ENCODE measurements at places on chromosomes 6 and 20.

GRCh38 chr20:32841174-32841573, 17.5 kb upstream of the EFCAB8 start:
- no peak for DNase-seq

GRCh38 chr6:82980086-82980485, 85.6 kb downstream of the UBE3D start:
- peak; percentile 34 for DNase-seq

GRCh38 chr20:6467562-6467961, 299.9 kb upstream of the BMP2 start:
- no peak for DNase-seq

DNA sequence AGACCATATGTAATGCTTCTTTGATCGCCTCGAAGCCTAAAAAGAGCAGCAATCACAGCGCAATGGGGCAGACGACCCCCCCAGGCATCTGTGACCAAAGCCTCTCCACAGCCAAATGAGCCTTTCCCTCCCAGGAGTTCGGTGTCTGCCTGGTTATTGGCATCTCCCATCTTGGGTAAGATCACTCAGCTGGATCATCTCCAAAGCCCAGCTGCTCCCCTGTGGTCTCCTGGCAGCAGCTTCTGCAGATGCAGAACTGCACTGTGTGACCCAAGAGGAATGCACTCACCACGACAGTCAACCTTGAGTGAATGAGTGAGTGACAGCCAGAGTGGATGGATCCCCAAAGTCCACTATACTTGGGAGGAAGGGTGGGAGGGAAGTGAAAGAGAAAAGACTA, 44.8 kb upstream of the IYD start:
- no peak for DNase-seq

DNA sequence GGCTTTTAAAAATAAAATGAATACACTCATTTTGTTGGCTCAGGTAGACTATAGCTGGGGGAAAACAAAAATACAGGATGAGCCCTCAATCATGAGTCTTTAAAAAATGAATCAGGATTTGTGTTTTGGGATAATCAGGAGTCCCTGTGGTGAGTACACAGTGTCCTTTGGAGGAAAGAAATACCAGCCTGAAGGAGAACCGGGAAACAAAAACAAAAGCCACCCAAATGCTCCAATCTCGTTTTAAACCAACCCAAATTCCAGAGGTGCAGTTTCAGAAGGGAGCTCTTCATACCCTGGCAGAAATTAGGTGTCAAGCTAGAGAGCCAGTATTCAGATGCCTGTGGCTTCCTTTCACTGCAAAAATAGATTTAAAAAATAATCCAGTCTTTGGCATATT, 23.3 kb upstream of the FOXA2 start:
- no peak for DNase-seq

DNA sequence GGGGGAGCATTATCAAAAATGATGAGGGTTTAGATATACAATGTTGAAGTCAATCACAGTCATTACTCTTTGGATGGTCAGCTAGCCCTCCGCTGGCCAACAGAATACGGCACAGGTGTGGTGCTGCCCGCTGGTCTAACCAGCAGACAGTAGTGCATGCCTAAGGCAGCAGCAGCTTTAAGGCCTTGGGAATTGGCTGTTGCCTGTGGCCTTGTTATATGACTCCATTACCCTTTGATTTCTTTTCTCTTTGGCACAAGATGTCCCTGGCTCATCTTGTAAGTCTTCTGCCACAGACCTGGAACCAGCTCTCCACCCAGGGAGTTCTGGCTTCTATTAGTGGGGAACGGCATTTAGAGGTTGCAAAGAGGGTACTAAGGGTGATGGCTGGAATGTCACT, 110.2 kb downstream of the WDR27 start:
- no peak for DNase-seq

DNA sequence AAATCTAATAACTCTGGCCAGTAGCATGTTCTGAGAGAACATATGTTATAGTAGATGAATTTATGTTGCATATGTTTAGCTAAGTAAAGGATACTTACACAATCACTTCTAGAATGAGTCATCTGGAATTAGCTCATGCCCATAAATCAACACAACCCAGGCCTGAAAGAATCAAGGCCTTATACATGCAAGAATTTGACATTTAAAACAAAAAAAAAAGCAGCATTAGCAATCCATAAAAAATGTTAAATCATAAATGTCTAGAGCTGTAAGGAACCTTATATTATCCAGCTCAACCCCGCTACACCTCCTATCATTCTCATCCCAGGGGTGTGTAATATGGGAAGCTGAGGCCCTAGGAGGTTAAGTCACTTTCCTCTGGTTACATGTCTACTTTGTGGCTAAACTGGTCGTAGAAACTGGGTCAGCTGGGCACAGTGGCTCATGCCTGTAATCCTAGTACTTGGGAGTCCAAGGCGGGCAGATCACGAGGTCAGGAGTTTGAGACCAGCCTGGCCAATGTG, 105.2 kb upstream of the CARMIL1 start:
- peak; percentile 95 for DNase-seq

- DNase-seq, result peak; percentile 41
Measured at GRCh38 chr6:56798163-56798562, 155.5 kb upstream of the DST start.

DNA sequence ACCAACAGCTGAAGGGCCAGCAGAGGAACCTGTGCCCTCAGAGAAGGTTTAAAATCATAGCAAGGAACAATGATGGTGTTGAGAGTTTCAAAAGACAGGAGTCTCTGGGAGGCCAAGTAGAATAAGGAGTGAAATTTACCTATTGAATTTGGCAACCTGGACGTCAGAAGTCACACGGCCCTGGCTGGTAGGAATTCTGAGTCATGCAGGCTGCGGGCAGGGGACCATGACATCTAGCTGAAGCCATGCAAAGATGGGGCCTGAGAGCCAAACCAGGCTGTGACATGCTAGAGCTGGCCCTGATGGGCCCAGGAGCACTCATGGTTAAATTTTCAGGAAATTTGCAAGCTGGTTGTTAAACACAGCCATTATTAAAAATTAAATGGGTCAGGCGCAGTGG, 64.0 kb upstream of the SNX9 start:
- no peak for DNase-seq

- DNase-seq, result no peak
Measured at GRCh38 chr20:21129861-21130260, 4.0 kb downstream of the KIZ start.

Data from muscle of back (tissue), 13 donors.